Activated CD8-positive, alpha-beta memory T cell treated with anti-CD3 and anti-CD28 coated beads for 48 hours (primary cell): ENCODE measurements at places on chromosomes 16 and 17.

DNA sequence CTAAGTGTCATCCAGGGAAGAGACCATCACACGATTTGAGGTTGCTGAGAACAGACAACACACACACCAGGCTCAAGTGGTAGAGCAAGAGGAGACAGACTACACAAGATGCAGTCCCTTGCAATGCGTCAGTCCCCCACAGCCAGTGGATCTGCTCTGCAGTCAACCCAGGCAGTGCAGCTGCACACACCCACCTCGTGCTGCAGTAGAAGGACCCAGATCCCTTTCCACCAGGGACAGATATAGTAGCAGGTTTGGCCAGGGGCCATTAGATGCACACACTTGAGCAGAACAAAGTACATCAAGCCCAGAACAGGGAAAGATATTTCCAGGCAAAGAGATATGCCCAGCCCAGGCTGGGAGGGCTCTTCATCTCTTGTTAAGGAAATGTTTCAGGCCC is 112.9 kb downstream of the GRIN2A start:
- DNase-seq: no peak

- no peak for DNase-seq
Observed at GRCh38 chr16:48091117-48091516, 64.7 kb downstream of the ABCC12 start.

DNA sequence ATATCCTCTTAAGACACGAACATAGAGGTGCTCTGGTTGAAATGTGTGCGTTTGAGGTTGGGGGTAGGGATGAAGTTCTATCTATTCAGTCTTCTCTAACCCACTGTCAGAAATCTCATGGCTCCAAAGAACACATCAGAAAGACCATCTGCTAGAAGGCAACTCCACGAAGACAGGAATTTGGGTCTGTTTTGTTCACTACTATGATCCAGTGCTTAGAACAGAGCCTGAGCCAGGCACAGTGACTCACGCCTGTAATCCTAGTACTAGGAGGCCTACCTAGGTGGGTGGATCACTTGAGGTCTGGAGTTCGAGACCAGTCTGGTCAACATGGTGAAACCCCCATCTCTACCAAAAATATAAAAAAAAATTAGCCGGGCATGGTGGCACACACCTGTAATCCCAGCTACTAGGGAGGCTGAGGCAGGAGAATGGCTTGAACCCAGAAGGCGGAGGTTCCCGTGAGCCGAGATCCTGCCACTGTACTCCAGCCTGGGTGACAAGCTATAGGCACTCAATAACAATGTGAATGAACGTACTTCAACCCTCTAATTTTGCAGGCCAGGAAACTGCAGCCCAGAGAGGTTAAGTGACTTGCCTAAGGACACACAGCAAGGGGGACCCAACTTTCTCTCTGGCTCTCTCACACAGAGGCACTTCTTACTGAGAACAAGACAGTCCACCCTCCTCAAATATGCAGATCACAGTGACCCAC is 2.3 kb downstream of the CASKIN2 start:
- no peak for DNase-seq

- DNase-seq: no peak
Observed at GRCh38 chr17:7523033-7523432, 25.8 kb upstream of the TNFSF12 start.

- no peak for DNase-seq
Observed at GRCh38 chr17:69069226-69069750, 8.6 kb upstream of the ABCA9 start.

- DNase-seq: no peak
Observed at GRCh38 chr17:42422412-42422957, 571 bp downstream of the CAVIN1 start.

GRCh38 chr17:76260669-76261068 is 4.5 kb upstream of the UBALD2 start:
- DNase-seq: no peak

DNA sequence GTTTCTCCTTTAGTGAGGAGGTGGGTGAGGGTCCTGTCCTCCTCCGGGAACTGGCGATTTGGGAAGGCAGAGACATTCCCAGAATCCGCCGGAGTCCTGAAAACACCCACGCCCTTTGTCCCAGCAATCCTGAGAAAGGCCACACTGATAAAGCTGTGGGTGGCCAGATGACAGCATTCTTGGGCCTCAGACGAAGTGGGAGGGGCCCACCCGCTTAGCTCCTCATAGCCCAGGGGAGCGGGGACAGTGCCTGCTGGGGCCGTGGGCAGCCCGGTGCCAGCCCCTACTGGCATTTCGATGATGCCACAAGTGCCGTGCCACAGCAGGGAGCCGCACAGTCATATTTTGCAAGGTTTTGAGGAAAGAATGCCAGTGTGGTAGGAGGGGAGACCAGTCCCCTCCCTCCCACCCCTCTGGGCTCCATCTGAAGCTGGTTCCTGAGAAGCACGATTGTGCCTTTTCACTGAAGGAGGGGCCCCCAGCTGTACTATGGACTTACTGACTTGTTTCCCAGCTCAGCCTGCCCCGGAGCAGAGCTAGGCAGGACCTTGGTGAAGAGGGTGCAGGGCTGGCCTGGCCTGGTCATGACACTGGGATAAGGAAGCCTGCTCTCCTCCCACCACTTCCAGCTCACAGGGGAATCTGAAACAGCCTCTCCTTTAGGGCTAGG is 20.9 kb upstream of the MPRIP start:
- no peak for DNase-seq

- no peak for DNase-seq
Observed at GRCh38 chr17:32235588-32235987, 30.0 kb upstream of the RHBDL3 start.

DNA sequence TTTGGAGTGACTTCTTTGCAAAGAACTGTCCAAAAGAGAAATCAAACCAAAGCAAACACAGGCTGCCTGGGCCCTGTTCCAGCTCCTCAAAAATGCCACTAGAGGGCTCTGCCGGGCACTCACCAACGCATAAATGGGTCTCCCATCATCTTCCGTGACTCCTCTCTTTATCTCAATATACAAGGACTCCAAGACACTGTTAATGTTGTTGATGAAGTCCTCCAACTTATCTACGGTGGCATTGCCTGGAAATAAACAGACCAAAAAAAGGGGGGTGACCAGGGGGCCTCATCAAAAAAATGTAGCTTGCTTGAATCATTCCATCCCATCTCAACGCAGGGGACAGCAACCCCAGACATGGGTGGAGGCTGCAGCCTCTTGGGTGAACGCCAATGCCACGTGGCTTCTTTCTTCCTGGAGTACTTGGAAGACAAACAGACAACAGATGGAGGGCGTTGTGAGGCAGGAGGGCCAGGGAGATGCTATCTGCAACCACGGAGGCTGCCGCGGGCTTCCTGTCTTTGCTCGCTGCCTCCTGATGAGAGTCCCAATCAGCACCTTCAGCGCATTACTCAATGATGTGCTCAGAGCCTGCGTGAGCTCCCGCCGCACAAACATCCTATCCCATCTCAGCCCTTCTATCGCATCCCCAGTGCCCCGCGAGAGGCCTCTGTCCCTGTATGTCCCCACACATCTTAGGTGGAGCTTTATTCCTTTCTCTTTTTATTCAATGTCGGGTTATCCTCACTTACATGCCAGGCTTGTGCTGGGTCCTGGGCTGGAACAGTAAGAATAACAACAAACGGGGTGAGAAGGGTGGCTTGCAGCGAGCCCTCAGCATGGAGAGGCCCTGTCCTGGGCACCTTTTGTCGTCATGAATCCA is 32.0 kb downstream of the KDM8 start:
- DNase-seq: no peak

- no peak for DNase-seq
Observed at GRCh38 chr16:20916942-20917341, 16.4 kb downstream of the LYRM1 start.
